ENCODE measurements at places on chromosomes 11 and 22. TPM values are rescaled to one million over a fixed set of nuclear protein-coding genes. Genes with fewer than 3 reads are reported as not detected.

DNA sequence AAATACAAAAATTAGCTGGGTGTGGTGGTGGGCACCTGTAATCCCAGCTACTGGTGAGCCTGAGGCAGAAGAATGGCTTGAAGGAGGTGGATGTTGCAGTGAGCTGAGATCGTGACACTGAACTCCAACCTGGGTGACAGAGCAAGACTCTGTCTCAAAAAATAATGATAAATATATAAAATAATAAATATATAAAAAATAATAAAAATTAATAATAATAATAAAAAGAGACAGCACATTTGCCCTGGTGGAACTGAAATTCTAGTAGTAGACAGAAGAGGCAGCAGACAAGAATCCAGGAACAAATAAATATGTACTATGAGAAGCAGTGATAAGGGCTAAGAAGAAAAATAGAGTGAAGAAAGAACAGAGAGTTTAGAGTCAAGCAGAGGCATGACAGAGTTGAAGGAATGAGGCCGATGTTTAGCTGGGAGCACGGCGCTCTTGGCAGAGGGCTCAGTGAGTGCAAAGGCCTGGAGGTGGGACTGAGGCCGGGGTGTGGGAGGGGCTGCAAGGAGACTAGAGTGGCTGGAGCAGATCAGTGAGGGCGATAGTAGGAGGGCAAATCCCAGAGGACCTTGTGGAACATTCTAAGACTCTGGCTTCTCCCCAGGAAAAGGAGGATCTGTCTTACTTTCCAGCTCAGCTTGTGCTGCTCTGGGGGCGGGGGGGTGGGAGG lies 410.3 kb downstream of the MN1 start:
- DNase-seq, result peak; percentile 59

- peak; percentile 83 for DNase-seq
Observed at GRCh38 chr11:27309046-27309445, 54.0 kb downstream of the CCDC34 start.

DNA sequence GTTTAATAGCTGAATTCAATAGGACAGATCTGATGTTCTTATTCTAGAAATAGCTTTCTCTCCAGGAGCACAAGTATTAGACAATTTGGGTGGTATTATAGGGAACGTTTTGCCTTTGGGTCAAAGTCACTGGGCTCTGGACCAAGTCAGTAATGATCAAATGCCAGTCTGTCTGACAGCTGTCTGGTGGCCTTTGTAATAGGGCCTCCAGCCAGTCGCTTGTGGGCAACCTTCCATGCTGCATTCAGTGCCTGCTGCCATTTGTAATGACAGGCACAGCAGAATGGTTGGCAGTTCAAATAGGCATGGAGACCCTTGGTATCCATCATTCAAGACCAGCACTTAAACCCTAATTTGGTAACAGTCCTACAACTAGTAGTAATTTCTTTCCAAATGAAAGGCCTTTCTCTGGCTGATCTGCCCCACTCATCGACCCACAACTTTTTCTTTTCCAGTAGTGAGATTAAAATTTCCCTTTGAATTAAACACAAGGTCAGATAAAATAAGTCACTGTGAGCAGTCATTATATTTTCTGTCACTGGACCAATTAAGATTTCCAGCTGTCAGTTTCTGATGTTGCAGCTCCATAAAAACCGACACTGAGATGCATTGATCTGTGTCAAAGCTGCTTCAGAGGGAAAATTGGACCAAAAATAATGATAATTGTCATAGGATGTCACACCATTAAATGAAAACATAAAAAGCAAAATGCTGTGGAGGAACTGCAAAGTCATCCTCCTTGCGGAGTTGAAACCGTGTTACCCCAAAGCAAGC lies 1038.1 kb downstream of the LRRC4C start:
- no peak for DNase-seq

DNA sequence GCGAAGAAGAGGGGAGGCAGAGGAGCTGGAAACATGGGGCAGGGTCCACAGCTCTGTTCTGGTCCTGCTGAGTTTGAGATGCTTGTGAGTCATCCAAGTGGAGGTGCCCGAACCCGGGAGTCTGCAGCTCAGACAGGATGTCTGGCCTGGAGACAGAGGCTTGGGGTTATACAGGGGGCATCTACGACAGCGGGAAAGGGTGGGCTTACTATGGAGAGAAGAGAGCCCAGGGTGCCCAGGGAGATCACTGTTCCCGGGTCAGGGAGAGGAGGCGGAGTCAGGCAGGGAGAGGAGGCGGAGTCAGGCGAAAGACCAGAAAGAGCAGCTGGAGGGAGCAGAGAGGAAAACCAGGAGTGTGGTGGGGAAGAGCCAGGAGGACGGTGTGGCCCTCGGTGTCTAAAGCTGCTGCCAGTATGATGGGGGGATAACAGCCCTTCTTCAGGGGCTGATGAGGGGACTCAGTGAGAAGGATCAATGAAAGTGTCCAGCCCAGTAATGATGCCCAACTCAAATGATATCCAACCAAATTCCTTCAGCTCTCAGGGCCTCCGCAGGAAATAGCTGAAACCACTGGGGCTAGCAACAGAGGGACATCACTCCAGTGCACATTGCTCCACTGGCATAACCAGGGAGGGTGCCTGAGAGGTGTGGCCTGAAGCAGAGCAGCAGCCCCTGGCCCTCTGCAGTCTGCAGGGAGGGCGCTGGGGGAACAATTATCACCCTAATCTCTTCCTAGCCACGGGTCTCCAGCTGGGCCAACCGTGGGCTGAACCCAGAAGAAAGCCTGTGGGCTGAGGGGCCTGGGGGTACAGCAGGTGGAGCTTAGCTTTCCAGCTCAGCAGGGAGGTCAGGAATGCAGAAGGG lies 2.6 kb upstream of the LTBP3 start:
- DNase-seq, result no peak

- no peak for DNase-seq
Observed at GRCh38 chr22:49792107-49792506, 35.6 kb downstream of the BRD1 start.

DNA sequence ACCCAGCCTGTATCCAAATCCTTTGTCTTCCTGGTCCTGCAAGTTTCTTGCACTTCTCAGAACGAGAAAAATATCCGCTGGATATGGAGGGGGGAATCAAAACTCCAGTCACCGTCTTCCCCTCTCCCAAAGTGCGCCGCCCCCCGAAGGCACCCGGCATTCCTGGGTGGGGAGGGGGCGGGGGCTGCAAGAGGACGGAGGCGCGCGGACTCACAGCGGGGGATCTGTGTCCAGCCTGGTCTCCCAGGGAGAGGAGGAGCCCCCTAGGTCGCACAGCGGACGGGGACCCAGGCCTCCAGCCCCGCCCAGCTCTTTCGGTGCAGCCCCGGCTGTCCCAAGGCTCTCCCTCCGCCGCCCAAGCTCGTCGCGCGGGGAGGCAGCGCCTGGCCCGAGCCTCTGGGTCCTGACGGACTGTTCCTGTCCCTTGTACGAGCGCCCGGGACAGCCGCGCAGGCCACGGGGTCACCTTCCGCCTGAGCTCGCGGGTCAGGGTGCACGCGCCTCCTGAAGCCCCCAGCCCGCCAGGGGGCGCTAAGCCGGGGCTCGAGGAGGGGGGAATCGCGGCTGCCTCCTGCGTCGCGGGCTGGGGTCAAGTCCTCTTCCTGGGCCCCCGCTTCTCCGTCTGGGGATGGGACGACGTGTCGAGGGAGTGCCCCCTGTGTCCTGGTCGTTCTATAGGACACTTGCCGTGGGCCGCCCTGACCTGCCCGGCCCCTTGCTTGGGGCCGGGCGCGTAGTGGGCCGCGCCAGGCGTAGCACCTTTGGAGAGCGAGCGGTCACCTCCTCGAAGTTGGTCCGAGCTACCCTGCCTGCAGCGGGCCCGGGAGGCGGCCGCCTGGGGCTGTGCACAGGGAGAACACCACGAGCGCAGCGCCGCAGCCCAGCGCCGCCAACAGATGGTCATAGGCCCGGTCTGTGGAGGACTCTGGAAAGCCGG lies 2.4 kb upstream of the WNT11 start:
- peak; percentile 60 for DNase-seq

DNA sequence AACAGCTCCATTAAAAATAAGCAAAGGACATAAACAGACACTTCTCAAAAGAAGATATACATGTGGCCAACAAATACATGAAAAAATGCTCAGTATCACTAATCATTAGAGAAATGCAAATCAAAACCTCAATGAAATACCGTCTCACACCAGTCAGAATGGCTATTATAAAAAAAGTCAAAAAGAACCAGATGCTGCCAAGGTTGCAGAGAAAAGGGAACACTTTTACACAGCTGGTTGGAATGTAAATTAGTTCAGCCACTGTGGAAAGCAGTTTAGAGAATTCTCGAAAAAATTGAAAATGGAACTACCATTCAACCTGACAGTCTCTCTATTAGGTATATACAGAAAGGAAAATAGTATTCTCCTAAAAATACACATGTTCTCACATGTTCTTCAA lies 102.4 kb upstream of the FIBIN start:
- DNase-seq, result no peak

DNA sequence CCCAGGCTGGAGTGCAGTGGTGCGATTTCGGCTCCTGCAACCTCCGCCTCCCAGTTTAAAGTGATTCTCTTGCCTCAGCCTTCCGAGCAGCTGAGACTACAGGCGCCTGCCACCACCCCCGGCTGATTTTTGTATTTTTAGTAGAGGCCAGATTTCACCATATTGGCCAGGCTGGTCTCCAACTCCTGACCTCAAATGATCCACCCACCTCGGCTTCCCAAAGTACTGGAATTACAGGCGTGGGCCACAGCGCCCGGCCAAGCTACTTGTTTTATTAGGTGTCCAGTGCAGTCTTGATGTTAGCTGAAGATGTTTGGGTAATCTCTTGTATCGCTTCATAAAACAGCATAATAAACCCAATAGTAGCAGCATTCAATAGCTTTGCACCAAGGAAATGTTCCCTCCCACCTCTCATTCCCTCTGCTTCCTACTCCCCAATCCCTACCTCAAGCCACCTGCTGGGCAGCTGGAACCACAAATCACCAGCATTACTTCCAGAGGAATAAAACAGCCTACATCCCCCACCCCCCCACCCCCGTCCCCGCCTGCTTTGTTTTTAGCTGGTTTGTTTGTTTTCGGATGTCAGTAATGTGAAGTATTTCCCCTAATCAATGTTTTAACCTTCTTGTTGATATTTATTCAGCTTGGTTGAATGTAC lies 11.0 kb upstream of the GRIK4 start:
- DNase-seq, result no peak

DNA sequence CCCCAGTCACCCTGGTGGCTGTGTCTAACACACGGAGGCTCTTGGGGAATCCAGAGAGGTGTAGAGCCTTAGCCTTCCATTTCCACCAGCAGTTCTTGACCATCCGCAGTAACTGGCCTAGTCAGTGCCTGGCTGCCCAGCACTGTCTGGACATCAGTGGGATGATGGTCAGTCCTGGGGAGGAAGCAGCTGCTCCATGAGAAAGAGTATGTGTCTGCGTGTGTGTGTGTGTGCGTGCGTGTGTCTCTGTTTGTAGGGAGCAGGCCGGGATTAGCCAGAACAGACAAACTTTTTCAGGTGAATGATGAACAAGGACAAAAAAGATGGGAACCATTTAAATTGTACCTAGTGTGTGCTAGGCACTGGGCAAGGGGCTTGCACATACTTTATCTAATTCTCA lies 109.3 kb upstream of the SYT13 start:
- DNase-seq, result no peak

Gene OR4C3
- polyA plus RNA-seq, result not detected

Gene OR52E2
- polyA plus RNA-seq, result not detected

Gene KDM4E
- not detected for polyA plus RNA-seq

Gene OR51E2
- polyA plus RNA-seq, result 0.83 TPM

Gene SCO2
- 2.1 TPM for polyA plus RNA-seq

All from muscle of back (tissue), 13 donors.